CD8-positive, alpha-beta T cell (primary cell): ENCODE measurements at places on chromosomes 7 and 10.

GRCh38 chr10:127679642-127680255 lies 57.2 kb upstream of the FOXI2 start:
- DNase-seq, result no peak

GRCh38 chr7:117993377-117994003 lies 120.2 kb upstream of the CTTNBP2 start:
- no peak for DNase-seq

- DNase-seq, result no peak
Measured at GRCh38 chr10:1454951-1455350, 282.4 kb downstream of the ADARB2 start.

GRCh38 chr10:77547307-77548050 lies 90.1 kb downstream of the KCNMA1 start:
- no peak for DNase-seq

- no peak for DNase-seq
Measured at GRCh38 chr7:15821484-15822427, 135.3 kb upstream of the MEOX2 start.

DNA sequence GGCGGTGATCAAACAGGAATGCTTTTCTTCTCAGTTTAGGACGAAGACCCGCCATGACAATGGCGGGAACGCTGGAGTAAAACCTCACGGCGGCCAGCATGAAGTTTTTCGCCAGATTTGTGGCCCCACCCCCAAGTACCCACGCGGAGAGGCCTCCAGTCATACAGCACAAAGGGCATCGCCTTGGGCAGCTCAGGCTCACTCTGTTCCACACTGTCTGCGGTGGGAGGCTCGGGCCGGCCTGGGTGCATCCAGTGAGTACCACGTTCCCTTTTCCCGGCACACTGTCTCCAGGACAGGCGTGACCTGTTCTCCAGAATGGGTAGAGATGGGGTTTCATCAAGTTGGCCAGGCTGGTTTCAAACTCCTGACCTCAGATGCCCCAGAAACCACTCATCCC lies 27.3 kb downstream of the ASB13 start:
- DNase-seq, result no peak

DNA sequence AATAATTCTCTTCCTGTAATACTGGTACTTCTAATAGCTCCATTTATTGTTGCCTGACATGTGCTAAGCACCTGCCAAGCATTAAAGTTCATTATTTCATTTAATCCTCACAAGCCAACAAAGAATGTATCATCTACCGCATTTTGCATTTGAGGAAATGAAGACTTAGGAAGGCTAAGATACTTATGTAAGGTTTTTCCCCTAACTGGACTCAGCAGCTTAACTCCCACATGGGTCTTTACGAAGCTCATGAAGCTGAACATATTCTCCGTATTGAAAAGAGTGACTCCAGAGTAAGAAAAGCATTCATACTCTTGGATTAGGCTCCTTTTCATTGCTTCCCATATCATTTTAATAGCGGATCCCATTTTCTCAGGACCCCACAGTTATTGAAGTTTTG lies 155.7 kb upstream of the TMEM72 start:
- no peak for DNase-seq
